ENCODE measurements at places on chromosomes 2 and 18.

- no peak for DNase-seq
These were observed 246.4 kb upstream of the PXDN start for GRCh38 chr2:1990724-1991123.

DNA sequence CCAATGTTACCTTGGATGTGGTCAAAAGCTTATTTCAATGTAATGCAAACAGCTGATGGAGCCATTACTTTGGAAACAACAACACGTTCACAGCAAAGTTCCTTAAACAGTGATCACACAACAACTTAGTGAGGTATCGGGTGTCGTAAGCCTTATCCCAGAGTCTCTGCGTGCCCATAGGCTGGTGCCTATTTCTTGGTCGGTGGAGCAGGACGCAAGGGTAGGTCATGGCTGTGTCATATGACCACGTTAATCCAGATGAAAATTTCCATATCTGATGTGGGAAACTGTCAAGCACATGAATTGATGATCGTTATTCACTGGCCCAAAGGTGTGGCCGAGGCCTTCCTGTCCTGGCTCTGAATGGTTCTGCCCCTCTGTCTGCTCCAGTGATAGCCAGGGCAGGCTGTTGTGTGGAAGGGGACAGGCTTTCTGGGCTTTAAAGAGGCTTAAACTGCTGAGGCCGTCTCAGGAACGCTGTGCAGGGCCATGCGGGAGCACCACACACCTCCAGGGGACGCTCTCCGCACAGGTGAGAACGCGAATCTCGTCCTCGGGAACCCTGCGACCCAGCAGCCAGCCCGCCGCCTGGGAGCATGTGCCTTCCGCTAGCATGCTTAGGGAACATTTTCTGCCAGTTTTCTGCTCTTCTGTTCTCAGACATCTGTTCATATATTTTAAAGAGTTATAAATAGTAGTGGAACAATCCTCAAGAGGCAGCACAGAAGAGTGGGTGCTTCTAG is 90.6 kb downstream of the KCTD1 start:
- DNase-seq, result no peak

DNA sequence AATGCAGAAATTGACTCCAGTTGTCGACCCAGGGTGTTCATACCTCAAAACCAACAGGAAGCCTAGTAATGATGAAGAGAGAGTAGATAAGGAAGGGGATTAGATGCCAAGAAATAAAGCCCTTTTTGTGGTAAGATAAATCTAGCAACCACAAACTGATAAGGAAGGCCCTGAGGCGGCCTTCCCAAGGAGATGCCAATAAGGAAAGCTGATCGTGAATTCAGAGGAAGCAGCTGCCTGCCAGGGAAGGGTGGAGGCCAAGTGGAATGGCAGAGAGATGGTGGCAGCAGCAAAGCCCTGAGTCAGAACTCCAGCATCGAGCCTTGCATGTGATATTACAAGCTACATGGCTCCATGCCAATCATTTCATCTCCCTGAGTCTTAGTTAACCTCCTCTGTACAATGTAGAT is 126.3 kb downstream of the IRS1 start:
- DNase-seq, result no peak

- no peak for DNase-seq
These were observed 32.3 kb downstream of the TMEM37 start for GRCh38 chr2:119463990-119464389.

DNA sequence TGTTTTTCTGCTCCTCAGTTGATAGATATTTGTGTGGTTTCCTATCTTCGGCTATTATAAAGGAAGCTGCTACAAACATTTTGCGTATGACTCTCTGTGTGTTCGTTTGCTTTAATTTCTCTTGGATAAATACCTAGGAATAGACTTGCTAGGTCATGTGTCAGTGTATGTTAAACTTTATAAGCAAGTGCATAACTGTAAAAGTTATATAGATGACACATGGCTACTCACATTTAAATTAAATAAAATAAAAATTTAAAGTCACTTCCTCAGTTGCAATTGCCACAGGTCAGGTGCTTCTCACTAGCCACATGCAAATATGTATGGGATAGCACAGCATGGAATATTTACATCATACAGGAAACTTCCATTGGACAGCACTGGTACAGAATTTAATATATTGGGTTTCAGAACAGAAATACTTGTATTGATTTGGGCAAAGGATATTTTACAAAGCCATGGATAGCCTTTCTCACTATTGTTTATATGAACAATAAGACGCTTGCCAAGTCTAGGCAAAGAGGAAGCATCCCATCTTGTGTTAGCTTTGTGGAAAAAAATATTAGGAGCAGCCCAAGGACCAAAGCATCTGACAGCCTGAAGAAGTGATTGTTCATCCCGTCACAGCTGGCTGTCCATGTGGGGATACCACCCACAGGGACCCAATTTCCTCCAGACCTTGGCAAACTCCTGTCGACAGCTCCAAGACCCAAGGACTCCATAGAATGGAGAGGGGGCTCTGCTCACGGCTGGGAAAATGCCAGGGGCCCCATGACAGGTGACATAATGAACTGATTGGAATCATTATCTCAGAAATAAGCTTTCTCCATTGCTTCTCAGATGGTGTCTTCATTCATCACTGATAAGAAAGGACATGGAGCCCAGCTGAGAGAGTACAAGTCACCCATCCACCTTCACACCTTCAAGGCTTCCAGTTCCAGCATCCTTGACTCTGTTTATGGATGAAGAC is 196.7 kb downstream of the SH3BP4 start:
- no peak for DNase-seq

Data from hepatic stellate cell (primary cell).